Stimulated activated CD4-positive, alpha-beta T cell treated with anti-CD3 and anti-CD28 coated beads, Interleukin-1b, Interleukin-23, amount 100 ng/mL, for 1 hour (primary cell): ENCODE measurements at places on chromosomes 11 and 22.

DNA sequence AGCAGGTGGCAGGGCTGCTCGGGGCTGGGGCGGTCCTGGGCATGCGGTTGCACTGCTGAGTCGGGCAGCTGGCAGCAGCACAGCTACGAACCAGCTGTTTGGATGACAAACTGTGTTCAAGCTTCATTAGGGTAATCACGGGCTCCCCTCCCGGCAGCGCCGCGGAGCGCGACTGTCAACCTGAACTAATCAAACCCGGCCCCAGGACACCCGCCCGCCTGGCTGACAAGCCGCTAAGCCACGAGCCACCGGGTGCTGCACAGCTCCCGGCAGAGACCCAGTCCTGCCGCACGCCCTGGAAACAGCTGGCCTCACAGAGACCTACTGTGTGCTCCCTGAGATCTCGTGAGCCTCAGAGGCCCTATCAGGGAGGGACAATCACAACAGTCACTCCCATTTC, 60.6 kb upstream of the TCF20 start:
- no peak for DNase-seq

DNA sequence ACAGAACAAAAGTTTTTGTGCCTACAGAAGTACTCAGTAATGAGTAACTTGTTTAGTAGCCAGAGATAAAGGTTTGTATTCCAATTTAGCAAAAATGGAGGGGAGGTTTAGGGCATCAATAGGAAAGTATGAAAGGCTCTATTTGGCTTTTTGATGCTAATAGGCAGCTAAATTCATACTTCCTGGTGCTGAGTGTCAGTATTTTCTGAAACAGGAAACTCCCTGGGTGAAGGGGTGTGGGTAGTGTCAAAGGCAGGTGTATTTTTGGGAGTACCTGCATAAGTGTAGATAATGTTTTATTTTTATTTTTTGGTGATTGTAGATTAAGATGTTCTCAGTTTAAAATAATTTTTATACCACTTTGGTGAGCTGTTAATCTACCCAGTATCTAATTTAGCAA, 29.3 kb upstream of the MMP7 start:
- no peak for DNase-seq

DNA sequence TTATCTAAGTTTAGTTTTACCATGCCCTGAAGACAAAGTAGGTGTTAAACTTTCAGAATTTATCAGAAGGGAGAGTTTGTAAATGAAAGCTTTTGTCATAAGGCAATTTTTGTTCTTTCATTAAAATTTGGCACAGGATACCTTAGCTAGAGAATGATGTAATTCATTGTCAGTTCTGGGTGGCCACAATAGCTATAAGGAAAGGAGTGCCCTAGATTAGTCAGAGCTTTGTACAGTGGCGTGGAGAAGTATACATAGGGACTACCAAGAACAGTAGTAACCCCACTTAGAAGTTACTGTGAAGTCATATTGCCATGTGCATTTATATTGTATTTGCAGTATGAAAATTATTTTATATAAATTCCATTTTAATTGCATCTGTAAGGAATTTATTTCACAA, 126.3 kb upstream of the CARD18 start:
- DNase-seq = no peak

DNA sequence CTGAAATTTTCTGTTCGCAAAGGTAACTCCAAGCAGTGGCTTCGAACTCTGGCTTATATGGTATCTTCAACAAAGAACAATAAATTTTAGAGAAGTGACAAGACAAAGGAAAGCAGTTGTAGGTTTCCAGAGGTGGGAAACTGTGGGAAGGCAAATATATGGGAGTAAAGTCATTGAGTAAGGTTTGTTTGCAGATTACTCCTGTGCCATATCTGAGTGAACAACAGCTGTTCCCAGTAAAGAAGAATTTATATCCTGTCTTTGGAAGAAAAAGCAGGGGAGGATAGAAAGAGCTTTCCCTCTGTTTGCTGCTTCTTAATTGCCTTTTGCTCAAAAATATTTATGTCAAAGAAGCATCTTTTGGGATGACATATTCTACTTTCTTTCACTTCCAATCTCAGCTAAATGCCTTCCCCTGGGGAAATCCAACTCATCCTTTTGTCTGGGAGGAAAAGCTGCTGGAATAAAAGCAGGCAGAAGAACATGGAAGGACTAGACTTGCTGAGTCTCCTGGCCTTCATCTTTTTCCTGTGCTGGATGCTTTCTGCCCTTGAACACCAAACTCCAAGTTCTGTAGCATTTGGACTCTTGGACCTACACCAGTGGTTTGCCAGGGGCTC, 10.4 kb upstream of the RCN1 start:
- DNase-seq = no peak

- no peak for DNase-seq
These were observed 406.8 kb downstream of the ETS1 start for GRCh38 chr11:128180441-128181087.

DNA sequence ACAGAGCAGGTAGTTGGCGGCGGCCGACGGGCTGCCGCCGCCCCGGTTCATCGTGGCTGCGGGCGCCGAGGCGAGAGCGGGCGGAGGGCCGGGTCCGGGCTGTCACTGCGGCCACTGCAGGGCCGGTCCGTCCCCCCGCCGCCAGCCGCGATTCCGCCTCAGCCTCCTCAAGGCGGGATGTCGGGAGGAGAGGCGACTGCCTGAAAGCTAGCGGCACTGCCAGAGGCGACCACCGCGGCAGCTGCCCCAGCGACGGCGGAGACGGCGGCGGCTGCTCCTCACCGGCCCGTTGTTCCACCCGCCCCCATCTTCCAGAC, 234 bp downstream of the SESN3 start:
- no peak for DNase-seq

- no peak for DNase-seq
These were observed 46.9 kb upstream of the OR4B1 start for GRCh38 chr11:48169717-48170116.

DNA sequence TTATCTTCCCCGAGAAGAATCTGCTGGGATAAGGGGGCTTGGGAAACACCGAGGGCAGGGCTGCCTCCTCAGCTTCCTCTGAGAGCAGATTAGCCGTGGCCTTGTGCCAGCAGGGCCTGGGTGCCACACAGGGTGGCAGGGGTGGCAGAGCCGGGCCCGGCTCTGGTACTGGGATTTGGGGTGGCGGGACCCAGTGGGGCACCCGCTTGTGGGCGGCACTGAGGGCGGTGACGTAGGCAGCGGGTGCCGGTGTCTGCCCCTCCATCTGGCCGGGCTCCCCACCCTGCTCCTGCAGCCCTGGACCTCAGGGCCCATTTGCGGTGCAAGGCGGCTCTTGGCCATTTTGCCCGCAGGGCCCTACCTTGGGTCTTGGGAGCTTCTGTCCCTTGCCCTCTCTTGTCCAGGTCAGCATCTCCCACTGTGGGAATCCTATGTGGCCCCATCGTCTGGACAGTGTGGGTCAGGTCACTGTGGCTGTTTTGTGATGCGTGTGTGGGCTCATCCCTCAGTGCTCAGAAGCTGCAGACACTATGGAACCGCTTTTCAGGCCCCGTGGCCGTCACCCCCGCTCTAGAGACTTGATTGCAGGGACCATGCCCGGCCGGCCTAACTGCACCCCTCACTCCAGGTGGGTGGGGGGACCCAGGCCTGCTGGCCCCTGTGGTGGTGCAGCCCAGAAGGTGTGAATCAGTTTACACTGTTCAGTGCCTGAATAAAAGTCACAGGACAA, 29.7 kb upstream of the KRTAP5-6 start:
- DNase-seq = no peak

DNA sequence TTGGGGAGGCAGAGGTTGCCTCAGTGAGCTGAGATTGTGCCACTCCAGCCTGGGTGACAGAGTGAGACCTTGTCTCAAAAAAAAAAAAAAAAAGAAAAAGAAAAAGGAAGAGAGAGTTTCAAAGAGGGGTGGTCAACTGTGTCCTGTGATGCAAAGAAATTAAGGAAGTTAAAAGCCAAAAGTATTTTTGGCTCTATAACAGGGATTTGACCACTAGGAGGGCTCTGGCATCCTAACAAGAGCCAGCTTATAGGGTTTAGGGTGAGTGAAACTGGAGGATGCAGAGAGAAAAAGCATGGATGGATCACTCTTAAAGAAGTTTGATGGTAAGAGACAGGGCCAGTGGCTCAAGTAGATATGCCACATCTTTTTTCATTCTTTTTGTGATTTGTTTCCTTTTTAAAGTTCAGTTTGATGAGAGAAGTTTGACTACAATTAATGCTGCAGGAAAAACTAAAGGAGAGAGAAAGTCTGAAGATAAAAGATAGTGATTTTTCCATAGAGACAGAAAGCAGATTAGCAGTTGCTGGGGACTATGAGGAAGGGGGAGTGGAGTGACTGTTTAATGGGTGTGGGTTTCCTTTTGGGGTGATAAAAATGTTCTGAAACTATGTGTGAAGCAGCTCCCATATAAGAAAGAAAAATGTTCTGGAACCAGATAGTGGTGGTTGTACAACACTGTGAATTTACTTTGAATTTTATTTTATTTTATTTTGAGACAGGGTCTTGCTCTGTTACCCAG, 11.1 kb upstream of the MICAL2 start:
- DNase-seq = no peak

DNA sequence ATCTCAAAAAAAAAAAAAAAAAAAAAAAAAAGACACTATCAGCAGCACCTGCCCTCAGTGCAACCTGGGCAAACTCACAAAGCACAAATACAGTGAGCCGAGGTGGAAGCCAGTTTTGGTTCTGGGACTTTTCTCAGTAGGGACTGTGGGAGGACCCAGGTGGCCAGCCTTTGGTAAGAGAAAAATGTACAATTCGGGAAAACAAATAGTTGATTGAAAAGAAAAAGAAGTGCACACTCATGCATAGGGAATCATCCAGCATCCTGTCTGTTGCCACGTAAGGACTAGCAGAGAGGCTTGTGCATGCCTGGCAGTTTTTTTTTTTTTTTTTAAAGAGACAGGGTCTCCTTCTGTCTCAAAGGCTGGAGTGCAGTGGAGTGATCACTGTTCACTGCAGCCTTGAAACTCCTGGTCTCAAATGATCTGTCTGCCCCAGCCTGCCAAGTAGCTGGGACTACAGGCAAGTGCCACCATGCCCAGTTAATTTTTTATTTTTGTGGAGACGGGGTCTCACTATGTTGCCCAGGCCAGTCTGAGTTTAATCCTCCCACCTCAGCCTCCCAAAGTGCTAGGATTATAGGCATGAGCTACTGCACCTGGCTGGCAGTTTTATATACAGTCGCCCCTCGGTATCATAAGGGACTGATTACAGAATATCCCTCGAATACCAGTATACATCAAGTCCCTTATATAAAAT, 36.7 kb downstream of the TPST2 start:
- DNase-seq = no peak

DNA sequence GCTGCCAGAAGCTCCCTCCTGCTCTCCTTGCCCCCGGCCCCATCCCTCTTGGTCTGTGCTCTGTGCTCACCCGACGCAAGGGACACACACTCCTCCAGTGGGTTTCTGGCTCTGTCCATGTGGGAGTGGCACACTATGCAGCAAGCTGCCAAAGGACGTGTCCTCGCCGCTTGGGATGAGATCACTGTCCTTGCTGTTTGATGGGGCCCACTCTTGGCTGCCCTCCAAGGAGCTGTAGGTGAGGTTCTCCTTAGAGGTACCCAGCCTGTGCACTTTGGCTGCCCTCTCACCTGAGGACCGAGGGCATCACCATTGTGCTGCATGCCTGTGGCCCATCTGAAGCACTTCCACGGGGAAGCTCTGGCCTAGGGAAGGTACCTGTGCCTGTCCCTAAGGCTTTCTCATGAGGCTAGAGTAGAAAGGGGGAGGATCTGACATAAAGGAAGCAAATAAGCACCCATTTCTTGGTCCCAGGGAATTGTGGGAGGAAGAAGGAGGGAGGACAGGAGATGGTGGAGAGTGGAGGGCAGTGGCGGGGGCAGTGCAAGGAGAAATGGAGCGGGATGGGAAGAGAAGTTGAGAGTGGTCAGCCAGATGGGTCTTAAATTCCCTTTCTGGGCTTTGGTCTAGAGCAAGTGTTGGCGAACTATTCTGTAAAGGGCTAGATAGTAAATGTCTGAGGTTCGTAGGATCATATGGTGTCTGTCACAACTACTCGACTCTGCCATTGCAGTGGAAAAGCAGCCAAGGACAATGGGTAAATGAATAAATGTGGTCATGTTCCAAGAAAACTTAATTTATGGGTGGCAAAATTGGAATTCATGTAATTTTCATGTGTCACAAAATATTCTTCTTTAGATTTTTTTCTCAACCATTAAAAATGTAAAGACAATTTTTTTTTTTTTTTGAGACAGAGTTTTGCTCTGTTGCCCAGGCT, 47.0 kb upstream of the AMPD3 start:
- DNase-seq = no peak

GRCh38 chr11:95714843-95715776, 74.5 kb downstream of the FAM76B start:
- DNase-seq = no peak

GRCh38 chr11:63274776-63275175, 31.4 kb upstream of the SLC22A25 start:
- no peak for DNase-seq

- DNase-seq = no peak
These were observed 137.7 kb downstream of the WT1 start for GRCh38 chr11:32297611-32298011.

GRCh38 chr11:112513417-112513816, 252.8 kb upstream of the PLET1 start:
- no peak for DNase-seq

DNA sequence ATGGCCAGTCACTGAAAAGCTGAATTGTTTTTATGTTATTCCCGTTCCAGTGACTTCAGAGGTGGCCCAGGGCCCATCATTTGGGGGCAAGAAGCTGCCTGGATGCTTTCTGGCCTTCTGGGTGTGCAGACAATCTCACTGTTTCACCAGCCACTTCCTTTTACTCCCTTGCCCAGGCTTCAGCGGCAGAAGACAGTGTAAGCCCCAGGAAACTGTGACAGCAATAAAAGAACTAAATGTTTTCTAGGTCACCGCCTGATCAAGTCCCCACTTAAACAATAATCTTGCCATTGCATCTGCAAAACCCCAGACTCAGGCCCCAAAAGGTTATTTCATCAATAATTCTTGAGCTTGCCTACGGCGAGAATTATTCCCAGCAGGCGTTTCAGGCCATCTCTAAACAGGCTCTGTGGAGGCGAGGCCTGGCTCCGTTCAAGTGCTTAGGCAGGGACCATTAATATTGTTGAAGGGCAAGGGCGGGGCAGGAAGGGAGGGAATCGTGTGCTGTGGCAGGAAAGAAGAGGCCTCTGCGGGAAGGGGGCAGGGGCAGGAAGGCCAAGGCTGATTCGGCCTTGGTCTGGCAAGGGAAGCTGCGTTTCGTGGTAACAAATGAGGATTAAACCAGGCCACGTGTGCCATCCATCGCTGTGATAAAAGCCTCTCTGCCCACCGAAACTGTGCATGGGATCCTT, 252.3 kb downstream of the KIRREL3 start:
- DNase-seq = no peak

- no peak for DNase-seq
These were observed 99.2 kb downstream of the VPREB1 start for GRCh38 chr22:22343581-22344296.

GRCh38 chr11:65090628-65091027, 5.4 kb upstream of the VPS51 start:
- no peak for DNase-seq

- no peak for DNase-seq
These were observed 45.0 kb downstream of the RPUSD4 start for GRCh38 chr11:126166413-126166812.

- DNase-seq = no peak
These were observed 10.7 kb downstream of the MOB2 start for GRCh38 chr11:1475841-1476240.
